ENCODE measurements at places on chromosomes 11 and 22.

GRCh38 chr11:69841859-69842698 is 22.9 kb upstream of the FGF3 start:
- peak; percentile 45 for DNase-seq

GRCh38 chr11:111450480-111451320 is 61.5 kb downstream of the BTG4 start:
- DNase-seq = no peak

DNA sequence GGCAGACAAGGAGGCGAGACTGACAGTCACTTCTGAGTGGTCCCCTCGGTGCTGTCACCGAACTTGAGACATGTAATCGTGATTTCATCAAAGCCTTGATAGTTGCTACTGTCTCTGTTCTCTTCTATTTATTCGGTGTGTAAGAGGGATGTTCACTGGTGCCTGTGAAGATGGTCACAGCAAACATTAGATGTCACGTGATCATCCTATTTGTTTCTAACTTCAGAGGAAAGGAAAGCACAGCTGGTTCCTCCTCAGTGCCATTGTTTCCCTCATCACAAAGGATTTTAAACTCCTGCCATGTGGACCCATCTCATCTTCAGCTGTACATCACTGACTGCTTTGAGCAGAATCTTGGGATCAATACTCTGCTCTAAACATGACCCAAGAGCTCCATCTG is 73.1 kb upstream of the CLMP start:
- no peak for DNase-seq

DNA sequence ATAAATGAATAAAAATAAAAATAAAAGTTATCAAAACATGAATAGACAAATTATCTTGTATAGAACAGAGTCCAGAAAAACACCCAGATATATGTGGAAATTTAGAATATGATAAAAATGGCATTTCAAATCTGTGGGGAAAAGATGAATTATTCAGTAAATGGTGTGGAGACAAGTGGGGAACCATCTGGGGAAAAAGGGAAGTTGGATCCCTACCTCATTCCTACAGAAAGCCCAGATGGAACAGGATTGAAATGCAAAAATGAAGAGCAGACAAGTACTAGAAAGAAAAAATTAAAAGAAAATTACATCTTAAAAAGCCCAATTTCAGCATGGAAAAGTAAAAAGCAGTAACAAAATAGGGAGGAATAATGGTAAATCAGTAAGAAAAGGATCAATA is 8.1 kb upstream of the RASL10A start:
- DNase-seq = no peak

Data from urothelium cell line (cell line).